ENCODE measurements at places on chromosomes 5 and 9.

GRCh38 chr9:135079018-135079417 is 8.4 kb upstream of the OLFM1 start:
- DNase-seq: no peak

DNA sequence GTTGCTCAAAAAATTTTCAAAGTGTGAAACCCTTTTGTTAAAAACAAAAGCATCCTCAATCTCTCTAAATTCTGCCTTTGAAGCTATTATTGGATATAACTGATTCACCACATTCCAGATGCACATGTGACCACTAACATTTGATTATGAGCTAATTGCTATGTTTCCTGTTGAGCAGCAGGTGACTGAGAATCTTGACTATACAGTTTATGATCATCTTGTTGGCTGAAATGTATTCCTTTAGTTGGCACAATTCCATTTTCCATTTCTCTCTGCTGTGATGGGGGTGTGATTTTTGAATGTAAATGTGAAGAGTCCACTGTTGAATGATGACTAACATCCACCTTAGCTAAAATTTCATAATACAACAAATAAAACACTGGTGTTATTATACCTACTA is 10.7 kb downstream of the LYSMD3 start:
- no peak for DNase-seq

GRCh38 chr5:2740876-2741555 is 10.5 kb downstream of the IRX2 start:
- DNase-seq: no peak

- DNase-seq: no peak
Measured at GRCh38 chr9:76620996-76621395, 143.2 kb upstream of the PCA3 start.

DNA sequence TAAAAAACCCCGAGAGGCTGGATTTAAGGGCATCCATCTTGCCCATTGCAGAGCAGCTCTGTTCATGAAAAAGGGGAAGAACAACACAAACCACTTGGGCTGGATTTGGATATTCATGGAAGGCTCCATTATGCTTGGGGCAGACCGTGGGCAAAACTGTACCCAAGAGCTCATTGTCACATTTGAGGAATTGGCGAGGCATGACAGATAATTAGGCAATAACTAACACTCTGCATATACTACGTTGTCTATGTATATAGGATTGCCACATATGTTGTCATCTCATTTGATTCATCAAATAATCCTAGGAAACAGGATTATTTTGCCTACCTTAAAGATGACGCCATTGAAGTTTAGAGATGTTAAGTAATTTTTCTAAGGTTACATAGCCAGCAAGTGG is 255.4 kb downstream of the SMARCA2 start:
- no peak for DNase-seq

- no peak for DNase-seq
Measured at GRCh38 chr5:137679910-137680309, 56.0 kb downstream of the KLHL3 start.

DNA sequence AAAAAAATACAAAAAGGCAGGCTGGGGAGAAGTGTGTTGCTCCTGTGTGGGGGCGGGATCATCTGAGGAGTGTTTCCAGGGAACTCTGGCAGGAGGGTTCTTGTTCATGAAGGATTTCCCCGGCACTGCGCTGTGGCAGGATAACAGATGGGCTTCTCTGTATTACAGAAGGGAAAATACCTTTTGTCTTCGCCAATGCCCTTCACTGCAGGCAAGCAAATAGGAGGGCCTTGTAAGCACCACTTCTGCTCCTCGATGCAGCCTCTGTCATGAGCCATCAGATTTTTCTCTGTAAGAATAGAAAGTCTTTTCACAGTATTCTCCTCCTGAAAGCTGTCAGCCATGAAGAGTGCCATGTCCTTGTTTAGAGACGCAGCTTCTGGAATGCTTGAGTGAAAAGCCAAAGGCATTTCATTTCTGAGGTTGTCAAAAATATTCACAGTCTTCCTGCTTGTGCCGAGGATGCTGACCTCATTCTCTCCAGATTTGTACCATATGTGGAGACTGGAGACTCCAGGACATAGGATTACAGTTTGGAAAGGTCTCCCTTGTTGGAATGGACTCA is 294.0 kb downstream of the YTHDC2 start:
- no peak for DNase-seq

- DNase-seq: no peak
Measured at GRCh38 chr9:114400772-114401171, 13.0 kb upstream of the AKNA start.

- DNase-seq: no peak
Measured at GRCh38 chr5:96905864-96906263, 29.6 kb downstream of the ERAP2 start.

GRCh38 chr5:172481011-172481800 is 26.9 kb upstream of the SH3PXD2B start:
- no peak for DNase-seq

GRCh38 chr9:81313877-81314276 is 375.5 kb downstream of the TLE1 start:
- no peak for DNase-seq

- DNase-seq: no peak
Measured at GRCh38 chr9:130583271-130583670, 3.9 kb downstream of the FUBP3 start.

DNA sequence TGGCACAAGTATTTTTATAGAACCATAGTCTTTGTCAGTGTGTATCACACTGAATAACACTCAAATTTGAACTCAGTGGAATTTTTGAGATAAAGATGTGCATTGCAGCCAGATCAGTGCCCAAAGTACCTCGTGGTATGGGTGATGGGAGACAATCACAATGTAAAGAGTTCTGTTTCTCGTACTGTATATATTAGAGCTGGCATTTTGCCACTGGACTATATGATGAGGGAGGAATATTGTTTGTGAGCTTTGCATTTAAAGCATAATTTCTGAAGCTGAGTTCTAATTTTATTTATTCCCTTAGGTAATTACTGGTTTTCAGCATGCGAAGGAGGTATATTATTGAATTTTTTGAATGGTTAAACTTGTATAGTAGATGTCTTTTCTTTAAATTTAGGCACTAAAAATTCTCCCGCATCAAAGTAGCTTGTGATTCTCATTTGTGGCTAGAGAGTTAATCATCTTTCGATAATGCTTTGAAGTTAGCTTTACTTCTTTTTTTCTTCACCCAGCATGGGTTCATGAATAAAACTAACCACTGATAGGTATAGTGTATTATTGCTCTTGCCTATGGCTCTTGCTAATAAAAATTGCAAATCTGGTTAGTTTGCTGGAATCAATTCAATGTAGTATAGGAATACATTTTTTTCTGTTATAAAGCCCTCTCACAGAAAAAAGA is 43.1 kb downstream of the PAM start:
- DNase-seq: no peak

GRCh38 chr9:72554221-72554641 is 32.8 kb downstream of the TMC1 start:
- DNase-seq: peak; percentile 44

DNA sequence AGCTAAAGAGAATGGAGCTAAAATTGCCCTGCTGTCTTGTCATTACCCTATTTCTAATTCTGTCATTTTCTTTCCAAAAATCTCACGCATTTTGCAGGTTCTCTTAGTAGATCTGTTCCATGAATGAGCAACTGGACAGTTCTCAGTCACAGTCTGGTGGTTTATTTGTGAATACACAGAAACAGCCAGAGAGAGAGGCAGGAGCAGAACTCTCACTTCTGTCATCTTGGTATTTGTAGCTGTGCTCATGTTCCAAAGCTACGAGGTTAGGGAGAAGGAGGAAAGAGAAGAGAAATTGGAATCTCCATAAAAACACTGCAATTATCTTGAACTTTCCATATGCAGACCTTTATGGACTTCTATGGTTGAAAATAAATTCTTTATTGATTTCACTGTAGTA is 118.0 kb upstream of the OR13F1 start:
- DNase-seq: no peak

DNA sequence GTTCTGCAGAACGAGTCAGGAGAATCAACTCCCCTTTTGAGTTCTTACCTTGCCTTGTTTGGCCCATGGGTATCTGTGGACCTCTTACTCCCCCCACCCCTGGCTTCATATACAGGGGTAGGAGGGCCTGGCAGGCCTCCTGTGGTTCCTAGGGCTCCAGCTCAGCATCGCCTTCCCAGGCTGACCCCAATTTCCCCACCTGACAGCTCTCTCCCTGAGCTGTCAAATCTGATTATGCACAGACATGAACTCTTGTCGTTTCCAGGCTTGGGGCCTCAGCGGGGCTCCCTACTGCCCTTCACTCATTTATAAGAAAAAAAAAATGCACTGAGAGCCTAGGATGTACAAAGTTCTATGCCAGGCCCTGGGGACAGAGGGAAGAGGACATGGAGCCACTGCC is 67.9 kb downstream of the PTPN3 start:
- no peak for DNase-seq

- no peak for DNase-seq
Measured at GRCh38 chr5:27769748-27770402, 731.5 kb upstream of the CDH9 start.

- DNase-seq: no peak
Measured at GRCh38 chr9:124398191-124398935, 16.9 kb downstream of the PSMB7 start.

DNA sequence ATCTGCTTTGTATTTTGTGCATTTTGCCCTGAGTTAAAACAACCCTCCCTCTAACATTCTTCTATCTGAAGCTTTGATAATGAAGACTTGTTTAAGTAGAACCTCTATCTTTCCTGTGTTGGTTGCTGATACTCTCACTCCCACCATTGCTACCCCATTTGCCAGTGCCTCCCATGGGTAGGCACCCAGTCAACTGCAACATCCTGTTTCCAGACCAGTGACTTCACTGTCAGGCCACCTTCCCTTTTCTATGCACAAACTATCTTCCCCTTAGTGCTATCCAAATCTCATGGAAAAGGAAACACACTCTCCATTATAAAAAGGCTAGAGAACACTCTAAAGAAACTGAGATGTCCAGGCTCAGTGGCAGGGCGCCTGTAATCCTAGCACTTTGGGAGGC is 5.6 kb upstream of the IARS1 start:
- no peak for DNase-seq

- no peak for DNase-seq
Measured at GRCh38 chr5:135598691-135599395, 20.1 kb upstream of the CXCL14 start.

GRCh38 chr5:127061956-127062355 is 11.3 kb downstream of the C5orf63 start:
- DNase-seq: no peak

GRCh38 chr5:171750311-171750788 is 35.3 kb upstream of the SMIM23 start:
- no peak for DNase-seq

- DNase-seq: no peak
Measured at GRCh38 chr5:2874099-2874498, 122.6 kb upstream of the IRX2 start.

DNA sequence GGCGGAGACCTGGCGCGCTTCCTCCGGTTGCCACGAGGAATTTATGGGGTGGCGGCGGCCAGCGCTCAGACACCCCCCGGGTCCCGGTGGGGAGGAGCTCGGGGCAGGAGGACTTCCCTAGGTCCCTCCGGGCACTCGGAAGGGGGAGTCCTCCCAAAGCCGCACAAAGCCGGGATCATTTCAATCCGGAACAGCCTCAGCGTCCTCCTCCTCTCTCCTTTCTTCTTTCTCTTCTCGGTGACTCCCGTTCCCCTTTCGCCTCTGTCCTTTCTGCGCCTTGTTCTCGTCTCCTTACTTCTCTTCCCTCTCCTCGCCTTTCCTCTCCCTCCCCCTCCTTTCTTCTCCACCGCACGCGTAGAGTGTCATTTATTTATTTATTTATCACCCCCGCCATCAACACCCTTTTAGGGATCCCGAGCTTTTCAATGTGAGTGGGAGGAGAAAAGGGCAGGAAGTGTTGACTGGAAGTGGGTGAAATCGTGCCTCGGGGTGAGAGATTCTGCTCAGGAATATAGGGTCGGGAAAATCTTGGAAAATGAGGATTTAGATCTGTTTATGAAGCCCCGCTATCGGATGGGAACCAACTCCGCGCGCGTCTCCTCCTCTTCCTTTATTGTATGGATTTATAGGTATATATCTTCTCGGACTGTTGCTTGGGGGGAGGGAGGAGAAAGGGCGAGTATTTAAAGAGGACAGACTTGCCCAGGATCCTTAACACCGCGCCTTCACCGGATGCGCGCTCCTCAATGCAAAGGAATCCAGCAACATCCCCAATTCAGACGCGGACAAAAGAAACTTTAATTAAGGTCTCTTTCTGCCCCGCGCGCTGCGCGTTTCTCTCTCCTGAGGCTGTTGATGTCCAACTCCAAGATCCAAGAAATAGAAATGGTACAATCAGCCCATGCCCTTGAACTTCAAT is 2.0 kb upstream of the ZNF462 start:
- peak; percentile 25 for DNase-seq

GRCh38 chr5:150651382-150651781 is 9.7 kb upstream of the MYOZ3 start:
- no peak for DNase-seq

GRCh38 chr5:133245191-133246052 is 193.6 kb downstream of the HSPA4 start:
- DNase-seq: no peak

- no peak for DNase-seq
Measured at GRCh38 chr9:37406603-37407401, 15.7 kb upstream of the GRHPR start.

- DNase-seq: peak; percentile 52
Measured at GRCh38 chr5:1801967-1802295, 724 bp downstream of the NDUFS6 start.

DNA sequence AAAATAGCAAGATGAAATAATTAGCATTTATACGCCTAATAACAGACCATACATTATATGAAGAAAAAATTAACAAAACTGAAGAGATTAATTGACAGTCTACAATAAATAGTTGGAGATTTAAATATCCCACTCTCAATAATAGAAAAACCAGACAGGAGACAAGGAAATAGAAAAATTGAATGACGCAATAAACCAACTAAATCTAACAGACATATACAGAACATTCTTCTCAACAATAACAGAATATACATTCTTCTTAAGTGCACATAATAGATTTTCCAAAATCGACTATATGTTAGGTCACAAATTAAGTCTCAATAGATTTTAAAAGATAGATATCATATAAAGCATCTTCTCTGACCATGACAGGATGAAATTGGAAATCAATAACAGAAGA is 25.6 kb upstream of the RNF180 start:
- no peak for DNase-seq

- no peak for DNase-seq
Measured at GRCh38 chr9:114522286-114522685, 17.0 kb upstream of the WHRN start.

DNA sequence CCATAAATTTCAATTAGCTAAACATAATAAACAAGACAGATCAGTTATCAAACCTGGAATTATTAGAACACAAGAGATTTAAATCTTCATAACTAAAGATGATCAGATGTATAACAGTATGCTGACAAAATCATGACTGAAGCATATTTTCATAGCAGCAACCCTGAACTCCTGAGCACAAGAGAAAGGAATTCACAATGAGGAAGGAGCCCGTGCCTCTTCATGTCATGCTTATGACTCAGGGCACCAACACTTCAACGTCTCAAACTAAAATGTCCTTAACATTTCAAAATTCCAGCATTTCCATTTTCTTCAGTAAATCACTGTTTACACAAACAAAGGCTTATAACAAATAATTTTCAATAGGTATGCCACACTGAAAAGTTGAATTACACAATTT is 6.7 kb downstream of the AP3B1 start:
- no peak for DNase-seq

GRCh38 chr5:42832060-42832459 is 20.4 kb upstream of the SELENOP start:
- DNase-seq: no peak

GRCh38 chr5:170642066-170642735 is 138.4 kb downstream of the KCNIP1 start:
- no peak for DNase-seq

Data from Caco-2 (cell line).